SK-N-SH (cell line): ENCODE measurements at places on chromosomes 6 and 20. TPM values are rescaled to one million over a fixed set of nuclear protein-coding genes. Genes with fewer than 3 reads are reported as not detected.
A peak's percentile ranks its signal among the peaks of the same experiment; 100 is the strongest.

DNA sequence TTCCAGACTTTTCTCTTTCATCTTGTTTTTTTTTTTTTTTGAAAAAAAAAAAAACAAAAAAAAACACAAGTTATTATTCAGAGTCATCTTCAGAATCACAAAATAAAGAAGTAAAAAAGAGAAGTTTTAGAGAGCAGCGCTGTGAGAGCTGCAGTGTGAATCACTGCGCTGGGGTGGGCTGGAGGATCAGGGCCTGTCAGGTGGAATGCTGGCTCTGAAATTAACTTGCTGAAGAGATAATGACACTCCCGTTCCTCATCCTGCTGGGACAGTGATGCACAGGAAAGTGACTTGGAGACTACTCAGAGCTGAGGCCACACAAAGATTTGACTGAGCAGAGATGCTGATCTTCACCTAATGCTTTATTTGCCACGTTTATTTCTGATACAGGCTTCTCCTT, 42.7 kb upstream of the CLDN20 start:
- no peak overlapping the region for H3K27ac ChIP-seq
- DNase-seq, result no peak
- H3K4me3 ChIP-seq, result no peak overlapping the region
- no peaks in the 10 kb centered on the region for H3K27me3 ChIP-seq

DNA sequence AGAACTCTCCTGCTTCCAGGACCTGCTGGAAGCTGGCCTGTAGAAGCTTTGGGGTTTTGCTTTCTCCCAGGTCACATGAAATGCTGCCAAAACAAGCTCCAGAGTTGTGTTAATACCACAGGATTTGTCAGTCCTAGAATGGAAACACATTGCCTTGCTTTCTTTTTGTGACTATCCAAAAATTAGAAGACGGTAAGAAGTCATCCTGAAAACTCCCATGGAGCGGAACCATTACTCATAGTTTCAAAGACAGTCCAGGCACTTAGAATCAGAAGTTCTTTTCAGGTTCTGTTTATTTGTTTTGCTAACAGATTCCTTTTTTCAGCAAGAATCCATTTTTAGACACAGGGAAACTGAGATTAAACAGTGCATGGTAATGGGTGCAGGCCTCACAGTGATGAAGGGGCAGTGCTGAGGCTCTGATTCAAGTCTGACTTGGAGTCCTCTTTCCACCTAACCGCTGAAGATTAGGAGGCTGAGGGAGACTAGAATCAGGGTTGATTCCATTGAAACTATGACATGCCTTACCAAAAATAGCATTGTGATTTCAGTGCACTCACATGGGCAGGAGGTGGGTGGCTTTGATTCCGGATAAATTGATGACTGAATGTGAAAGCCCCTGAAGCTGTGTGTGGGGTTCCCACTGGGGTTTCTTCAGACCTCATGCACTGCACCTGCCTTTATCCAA, 72.2 kb upstream of the NAA20 start:
- DNase-seq, result no peak
- peak overlapping the region; percentile 31; the same call in 1 of the 2 replicates for H3K27ac ChIP-seq
- H3K4me1 ChIP-seq, result no peaks in the 10 kb centered on the region
- H3K27me3 ChIP-seq, result no peaks in the 10 kb centered on the region
- no peak overlapping the region for H3K4me3 ChIP-seq

DNA sequence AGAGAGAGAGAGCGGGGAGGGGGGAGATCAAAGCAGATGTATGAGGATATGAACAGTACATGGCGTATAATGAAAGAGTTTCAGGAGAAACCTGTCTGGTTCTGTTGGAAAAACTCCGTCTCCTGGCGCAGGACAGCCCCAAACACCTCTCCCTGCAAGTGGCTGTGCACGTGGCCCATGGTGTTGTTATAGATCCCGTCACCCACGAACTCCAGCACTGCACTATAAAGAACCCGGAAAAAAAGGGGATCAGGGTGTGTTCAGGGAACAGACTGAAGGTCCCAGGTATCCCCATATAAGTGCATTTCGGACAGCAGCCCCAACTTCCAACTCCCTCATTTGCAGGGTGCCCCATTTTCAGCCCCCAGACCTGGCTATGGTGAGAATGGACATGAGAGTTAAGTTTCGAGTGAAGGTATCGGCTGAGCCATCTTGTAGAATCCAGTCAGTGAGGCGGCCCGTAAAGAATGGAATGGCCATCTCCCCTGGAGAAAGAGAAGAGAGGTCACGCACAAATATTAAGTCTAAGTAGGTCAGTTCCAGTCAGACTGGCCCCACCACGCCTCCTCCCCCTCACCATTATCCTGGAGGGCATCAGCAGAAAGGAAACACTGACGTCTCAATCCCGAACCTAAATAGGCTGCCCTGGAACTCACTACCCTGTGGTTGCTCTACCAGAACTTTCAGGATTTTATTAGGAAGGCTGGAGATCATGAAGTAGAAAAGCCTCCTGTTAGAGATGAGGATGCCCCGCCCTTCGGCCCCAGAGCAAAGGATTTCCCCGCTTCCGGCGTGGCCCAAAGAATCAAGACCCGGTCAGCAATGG, 1.3 kb downstream of the TAP1 start:
- no peaks in the 10 kb centered on the region for H3K27me3 ChIP-seq
- no peak overlapping the region for H3K27ac ChIP-seq

GRCh38 chr20:50569864-50570836, 60.0 kb downstream of the PTPN1 start:
- H3K36me3 ChIP-seq, result peaks cover 46% of the 10 kb centered on the region
- no peak overlapping the region for H3K27ac ChIP-seq
- no peak for DNase-seq
- H3K4me3 ChIP-seq, result no peak overlapping the region
- H3K27me3 ChIP-seq, result no peaks in the 10 kb centered on the region

- H3K4me3 ChIP-seq, result peak within 1 kb of the TSS; percentile 80
- peak; percentile 86 for DNase-seq
- no peaks in the 10 kb centered on the region; the same call in 1 of the 2 replicates for H3K27me3 ChIP-seq
Observed at GRCh38 chr6:107114926-107115694, at the start of gene BEND3. Gene BEND3 (minus strand): TSS chr6:107115515. CDS start chr6:107099285, 16,230 bp downstream.

GRCh38 chr6:89928604-89929003, 34.3 kb downstream of the GJA10 start:
- H3K36me3 ChIP-seq, result no peaks in the 10 kb centered on the region
- DNase-seq, result no peak
- H3K4me3 ChIP-seq, result no peak overlapping the region
- no peaks in the 10 kb centered on the region for H3K27me3 ChIP-seq

ZBTB46 gene
- polyA plus RNA-seq, result 0.11 and 0.15 TPM in 2 replicates
